Activated CD8-positive, alpha-beta memory T cell treated with anti-CD3 and anti-CD28 coated beads for 4 hours (primary cell): ENCODE measurements at places on chromosomes 4 and X.

- DNase-seq = no peak
Observed at GRCh38 chr4:38092701-38093100, 132.5 kb downstream of the PTTG2 start.

GRCh38 chr4:118783887-118784286 lies 52.0 kb downstream of the SEC24D start:
- no peak for DNase-seq

- no peak for DNase-seq
Observed at GRCh38 chrX:36583674-36584073, 424.5 kb upstream of the FAM47C start.

DNA sequence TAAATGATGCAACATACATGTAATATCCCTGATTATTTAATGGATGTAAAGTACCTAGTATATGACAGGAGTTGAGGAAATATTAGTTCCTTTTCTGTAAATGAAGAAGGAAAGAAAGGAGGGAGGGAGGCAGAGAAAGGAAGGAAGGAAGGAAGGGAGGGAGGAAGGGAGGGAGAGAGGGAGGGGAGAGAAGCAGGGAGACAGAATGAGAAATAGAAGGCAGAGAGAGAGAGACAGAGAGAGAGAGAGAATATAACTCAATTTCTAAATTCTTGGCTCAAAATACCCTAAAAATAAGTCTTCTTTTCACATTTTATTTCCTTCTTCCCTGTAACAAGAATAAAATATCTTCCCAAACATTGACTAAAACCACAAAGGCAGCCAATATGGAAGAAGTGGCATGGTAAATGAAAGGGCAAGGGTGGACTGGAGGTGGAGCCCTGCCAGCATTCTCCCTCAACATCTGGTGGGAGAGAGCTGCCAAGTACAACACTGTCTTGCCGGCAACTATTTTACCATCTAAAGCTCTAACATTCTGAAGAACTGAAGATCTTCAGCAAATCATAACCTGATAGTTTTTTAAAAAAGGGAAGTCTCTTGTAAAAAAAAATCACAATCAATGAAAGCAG lies 245.1 kb downstream of the PPP3CA start:
- no peak for DNase-seq

- no peak for DNase-seq
Observed at GRCh38 chr4:48602222-48602621, 112.2 kb downstream of the ZAR1 start.

DNA sequence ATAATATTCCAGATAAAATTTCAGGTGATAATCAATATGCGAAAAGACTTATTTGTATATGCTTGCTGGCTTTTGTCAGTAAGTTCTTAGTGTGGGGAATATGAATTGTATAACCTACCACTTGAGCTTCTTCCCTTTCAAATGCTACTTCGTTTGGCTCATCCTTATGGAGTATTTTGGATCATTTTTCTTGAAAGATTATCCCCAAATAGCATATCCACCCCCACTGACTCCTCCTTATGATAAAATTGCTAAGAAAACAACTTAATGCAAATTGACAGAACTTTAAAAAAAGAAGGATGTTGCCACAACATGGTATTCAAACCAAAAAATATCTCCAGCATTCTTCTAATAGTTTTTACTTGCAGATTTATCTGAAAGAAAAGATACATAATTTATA lies 393.3 kb downstream of the PPP3CA start:
- no peak for DNase-seq

GRCh38 chr4:79334783-79335182 lies 8.9 kb upstream of the NAA11 start:
- no peak for DNase-seq

DNA sequence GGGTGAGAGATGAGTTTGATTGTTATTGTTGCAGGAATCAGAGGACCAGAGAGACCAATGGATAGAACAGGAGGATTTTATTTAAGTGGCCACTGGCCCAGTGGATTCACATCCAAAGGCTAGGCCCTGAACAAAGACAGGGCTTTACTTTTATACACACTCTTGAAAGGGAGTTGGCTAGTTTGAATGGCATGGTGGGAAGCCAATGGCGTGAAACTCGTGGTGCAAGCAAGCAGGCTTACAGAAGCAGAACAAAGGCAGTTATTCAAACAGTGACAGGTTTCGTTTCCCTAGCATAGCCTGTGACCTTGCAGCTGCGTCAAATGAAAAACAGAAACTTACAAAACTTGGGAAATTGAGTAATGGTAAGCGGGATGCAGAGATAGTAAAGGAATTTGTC lies 110.2 kb upstream of the PRDX4 start:
- no peak for DNase-seq

- DNase-seq = no peak
Observed at GRCh38 chr4:145755802-145756201, 75.9 kb downstream of the C4orf51 start.

GRCh38 chr4:1593881-1594345 lies 90.2 kb downstream of the FAM53A start:
- no peak for DNase-seq

GRCh38 chr4:90159193-90159592 lies 32.0 kb downstream of the CCSER1 start:
- DNase-seq = no peak

- no peak for DNase-seq
Observed at GRCh38 chr4:7699031-7699430, 240.6 kb downstream of the AFAP1 start.

DNA sequence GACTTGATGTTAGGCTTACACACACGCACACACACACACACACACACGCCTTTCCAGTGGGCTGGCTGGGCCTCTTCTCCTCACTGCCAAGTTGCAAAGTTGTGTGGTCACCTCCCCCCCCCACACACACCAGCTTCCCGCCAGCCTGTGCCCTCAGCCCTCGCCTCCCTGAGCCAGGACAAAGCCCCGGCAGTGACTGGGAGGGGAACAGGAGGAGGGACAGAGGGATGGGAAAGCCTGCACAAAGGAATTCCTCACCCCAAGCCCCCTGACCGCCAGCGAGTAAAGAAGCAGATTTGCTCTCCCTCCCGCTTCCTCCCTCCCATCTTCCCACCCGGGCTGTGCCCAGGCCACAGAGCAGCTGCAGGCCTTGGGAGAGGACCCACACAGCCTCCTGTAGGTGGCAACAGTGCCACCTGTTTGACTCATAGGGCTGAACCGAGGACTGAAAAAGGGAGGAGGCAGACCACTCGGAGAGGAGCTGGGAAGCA lies at the start of gene GDPD2:
Gene GDPD2 (plus strand): TSS at position 464 of the 491 bp plus-strand sequence. CDS start 1,671 bp downstream, outside the sequence.
- DNase-seq = no peak

- no peak for DNase-seq
Observed at GRCh38 chr4:27194599-27195176, 334.0 kb downstream of the STIM2 start.

GRCh38 chr4:7201420-7202305 lies 9.3 kb downstream of the SORCS2 start:
- no peak for DNase-seq

DNA sequence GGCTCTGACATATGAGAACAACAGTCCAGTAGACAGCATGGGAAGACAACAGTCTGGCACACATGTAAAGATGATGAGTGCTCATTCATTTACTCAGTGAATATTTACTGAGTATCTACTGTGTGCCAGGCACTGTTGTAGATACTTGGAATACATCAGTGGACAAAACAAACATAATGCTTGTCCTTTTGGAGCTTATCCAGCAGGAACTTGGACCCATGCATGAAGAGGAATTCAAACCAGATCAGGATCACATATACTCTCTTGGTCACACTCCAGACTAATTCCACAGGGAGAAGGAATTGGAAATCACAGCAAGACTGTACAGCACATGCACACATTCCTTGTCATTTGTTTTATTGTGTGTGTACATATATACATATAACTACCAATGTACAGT lies 217.6 kb upstream of the TTC29 start:
- DNase-seq = no peak

DNA sequence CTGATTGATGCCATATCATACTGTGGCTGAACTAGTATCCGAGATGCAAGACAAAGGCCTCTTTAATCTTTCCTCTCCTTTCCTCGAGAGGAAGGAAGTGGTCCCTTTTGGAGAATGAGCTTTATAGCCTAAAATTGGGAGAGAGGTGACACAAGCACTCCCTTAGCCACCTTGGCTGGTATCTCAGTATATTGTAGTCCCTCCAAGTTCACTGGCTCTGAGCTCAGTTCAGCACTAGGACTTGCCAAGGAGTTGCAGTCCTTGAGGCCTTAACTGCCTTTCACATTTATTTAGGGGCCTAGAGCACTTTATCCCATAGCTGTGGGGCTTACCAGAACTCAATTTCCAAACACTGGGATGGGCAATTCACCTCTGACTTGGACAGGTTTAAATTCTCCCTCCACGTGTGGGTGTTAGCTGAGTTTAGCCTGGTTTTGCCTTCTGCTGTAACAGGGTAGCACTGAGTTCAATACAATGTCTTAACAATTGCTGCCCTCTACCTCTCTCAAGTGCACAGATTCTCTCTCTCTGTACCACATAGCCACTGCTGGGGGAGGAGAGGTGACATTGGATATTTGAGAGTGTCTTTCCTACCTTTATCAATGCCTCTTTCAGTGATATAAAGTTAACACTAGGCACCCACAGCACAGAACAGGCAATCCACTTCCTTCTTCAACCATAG lies 216.4 kb downstream of the TECRL start:
- no peak for DNase-seq

DNA sequence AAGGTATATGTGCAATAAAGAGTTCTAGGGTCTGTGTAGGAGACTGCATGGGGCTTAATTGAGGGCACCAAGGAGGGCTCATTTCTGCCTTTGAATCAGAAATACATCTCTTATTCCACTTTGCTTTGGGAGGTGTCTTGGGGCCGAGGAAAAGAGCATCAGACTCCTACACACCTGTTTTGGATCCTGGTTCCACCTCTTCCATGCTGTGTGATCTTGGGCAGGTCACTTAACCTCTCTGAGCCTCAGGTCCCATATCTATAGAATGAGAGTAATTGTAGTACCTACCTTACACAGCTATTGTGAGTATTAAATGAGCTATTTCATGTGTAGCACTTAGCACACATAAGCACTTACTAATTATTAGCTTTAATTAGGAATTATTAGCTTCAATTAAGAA lies 100.6 kb downstream of the RTL5 start:
- DNase-seq = no peak

DNA sequence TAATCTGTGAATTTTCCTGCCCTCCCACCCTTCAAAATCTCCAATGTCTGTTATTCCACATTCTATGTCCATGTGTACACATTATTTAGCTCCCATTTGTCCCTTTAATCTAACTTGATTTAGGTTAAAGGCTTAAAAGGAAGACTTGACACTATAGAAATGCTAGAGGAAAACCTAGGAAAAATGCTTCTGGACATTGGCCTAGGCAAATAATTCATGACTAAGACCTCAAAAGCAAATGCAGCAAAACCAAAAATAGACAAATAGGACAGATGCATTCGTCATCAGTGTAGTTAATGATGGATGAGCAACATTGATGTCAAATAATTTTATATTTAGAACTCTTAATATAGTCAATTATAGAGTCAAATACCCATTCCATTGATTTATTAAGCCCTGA lies 36.9 kb downstream of the INTU start:
- no peak for DNase-seq

DNA sequence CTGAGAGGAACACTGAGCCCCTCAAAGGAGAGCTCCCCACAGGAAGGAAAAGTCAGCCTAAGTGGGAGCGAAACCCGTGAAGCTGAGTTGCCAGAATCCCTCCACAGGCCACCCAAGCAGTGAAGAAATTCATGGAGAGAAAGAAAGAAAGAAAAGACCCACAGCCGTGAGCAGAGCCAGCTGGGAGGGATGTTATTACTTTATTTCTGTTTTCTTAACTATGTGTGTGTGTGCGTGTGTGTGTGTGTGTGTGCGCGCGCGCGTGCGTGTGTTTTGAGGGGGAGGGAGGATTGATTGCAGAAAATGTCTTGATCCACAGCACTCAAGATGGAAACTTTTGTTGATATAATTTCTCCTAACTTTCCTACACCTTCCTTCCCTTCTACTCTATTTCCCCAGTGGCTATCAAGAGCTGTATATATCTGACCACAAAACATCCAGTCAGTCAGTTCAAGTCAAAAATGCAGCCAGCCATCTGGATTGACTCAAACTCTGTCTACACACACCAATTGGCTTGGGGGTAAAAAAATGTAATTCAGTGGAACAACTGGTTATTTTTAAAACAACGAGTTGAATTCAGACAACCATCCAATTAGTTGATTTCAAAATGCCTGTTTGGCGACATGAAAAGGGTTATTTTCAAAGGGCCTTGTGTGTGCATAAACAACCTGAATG lies 13.8 kb upstream of the GPC3 start:
- DNase-seq = no peak

GRCh38 chr4:186537843-186538521 lies 17.4 kb downstream of the MTNR1A start:
- DNase-seq = no peak

DNA sequence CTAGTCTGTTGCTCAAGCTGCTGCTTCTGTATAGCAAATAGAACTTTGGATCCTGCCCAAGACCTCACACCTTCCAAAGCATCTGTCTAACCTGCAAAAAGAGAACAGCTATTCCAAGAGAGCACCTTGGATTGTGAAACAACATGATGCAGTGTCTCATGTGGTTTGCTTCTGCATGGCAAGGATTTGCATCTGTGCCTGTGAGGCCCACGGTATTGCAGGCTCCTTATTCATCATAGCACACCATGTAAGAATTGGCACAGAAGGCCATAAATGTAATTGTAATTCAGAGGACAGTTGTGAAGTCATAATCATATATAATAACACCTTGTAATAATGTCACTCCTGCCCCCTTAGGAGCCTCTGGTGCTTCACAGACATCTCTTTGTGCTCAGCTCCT lies 147.1 kb downstream of the ZNF674 start:
- no peak for DNase-seq

DNA sequence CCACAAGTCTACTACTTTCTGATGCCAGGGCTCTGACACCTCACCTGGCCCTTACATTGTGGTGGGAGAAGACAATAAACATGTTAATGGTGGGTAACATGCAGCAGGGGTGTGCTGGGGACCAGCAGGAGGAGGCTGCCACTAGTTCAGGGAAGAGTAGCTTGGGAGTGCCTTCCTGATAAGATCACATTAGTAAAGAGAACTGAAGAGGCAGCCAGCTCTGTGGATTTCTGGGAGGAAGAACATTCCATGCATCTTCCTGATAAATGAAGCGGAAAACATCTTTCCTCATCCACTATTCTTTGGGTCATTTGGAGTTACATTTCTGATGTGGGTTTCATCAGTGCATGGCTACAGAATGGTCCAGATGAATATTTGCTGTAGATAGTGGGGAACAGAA lies 9.0 kb downstream of the RNF150 start:
- no peak for DNase-seq
